ENCODE measurements at places on chromosomes 3 and 15.

DNA sequence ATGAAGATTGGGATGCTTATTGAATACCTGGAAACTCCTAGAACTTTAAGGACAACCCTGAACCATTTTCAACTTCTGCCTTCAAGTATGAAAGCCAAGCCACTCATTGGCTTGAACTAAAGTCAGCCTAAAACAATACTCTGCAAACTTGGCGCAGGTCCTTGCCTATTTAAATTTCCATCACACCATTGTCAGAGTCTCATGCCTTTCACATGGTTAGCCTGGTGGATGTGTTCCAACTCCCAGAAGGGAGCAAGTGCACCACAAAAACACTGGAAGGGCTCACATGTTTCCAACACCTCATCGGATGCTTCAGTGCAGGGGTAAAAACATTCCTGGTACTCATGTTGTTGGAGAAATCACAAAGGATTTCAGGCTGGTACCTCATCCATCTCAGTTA is 511.6 kb upstream of the MDFIC2 start:
- DNase-seq, result no peak

- no peak for DNase-seq
Observed at GRCh38 chr15:59678620-59679019, 10.5 kb downstream of the BNIP2 start.

- no peak for DNase-seq
Observed at GRCh38 chr3:161700998-161701397, 204.4 kb downstream of the OTOL1 start.

- DNase-seq, result no peak
Observed at GRCh38 chr3:12918231-12918630, 76.9 kb upstream of the RPL32 start.

DNA sequence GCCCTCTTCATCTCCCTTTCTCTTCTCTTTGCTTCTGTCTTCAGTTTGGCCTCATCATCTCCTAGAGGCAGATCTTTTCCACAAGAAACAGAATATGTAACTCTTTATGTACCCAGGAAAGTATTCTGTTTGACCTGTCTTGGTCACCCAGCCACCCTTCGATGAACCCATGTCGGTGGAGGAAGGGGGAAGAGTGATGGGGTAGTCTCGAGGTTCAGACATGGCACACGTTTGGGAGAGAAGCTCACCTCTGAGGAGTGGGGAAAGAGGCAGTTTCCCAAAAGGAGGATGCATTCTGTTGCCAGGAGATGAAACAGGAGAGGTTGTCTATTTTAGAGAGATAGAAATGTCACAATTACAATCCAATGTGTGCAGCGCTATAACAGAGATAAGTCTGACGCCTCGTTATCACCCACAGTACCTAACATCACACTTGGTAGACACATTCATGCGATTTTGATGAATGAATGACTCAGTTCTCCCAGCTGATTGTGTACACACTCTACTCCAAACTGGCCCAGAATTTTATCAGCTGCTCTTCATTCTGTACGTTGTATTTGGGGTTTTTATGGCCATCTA is 722 bp upstream of the CCDC50 start:
- no peak for DNase-seq

DNA sequence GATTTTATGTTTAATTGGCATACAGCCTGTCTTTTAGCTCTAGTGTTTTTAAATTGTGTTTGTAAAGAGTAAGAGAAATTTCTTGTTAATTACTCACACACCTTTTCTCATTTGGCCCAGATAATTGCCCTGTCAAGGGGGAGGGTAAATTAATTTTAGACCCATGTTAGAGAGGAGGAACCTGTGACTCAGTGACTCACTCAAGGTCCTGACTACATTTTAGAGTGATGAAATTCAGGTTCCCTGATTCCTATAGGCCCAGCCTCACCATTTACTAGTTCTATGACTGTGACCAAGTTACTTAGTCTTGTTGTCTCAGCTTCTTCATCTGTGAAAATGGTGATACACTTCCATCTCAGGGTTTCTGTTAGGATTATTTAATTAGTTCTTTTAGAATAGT is 125.2 kb upstream of the DPH6 start:
- no peak for DNase-seq

GRCh38 chr15:32908135-32908801 is 190.5 kb downstream of the GREM1 start:
- no peak for DNase-seq

DNA sequence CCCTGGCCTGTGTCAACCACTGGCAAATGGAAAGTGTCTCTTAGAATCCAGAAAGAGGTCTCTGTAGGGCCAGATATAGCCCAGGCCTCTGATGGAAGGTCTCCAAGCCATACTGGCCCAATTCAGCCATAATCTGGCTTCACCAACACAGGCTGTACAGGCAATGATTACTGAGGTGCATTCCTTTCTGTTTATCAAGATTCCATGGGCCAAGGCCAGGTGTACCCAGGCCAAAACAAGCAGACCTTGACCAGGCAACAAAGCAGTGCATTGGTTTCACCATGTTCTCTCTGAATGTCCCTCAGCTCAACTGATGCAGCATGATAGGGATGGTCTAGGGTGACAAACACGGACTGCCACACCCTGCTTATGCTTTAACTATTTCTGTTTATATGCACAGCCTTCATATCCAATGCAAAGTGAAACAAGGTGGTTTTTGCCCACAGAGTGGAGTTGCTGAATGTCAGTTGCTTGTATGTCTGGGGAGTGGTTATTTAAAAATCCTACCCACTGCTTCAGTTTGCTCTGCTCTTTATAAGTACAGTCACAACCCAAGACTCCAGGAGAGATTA is 25.2 kb downstream of the CCNL1 start:
- DNase-seq, result no peak

DNA sequence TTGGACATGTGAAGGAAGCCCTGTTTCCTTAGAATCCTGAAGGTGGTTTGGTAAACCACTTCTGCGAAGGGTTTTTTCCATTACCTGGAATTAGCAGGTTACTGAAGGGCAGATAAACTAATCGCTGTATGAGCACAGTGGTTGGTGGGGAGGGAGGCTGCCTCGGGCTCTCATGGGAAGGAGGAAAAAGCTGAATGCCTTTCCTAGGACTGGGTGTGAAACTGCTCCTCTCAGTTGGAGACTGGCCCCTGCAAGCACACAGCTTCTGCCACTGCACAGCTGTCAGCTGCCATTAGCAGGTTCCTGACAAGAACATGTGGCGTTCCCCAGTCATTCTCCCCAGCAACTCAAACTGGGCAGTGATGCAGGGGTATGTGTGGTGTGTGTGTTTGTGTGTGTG is 376.3 kb downstream of the GAP43 start:
- DNase-seq, result no peak

DNA sequence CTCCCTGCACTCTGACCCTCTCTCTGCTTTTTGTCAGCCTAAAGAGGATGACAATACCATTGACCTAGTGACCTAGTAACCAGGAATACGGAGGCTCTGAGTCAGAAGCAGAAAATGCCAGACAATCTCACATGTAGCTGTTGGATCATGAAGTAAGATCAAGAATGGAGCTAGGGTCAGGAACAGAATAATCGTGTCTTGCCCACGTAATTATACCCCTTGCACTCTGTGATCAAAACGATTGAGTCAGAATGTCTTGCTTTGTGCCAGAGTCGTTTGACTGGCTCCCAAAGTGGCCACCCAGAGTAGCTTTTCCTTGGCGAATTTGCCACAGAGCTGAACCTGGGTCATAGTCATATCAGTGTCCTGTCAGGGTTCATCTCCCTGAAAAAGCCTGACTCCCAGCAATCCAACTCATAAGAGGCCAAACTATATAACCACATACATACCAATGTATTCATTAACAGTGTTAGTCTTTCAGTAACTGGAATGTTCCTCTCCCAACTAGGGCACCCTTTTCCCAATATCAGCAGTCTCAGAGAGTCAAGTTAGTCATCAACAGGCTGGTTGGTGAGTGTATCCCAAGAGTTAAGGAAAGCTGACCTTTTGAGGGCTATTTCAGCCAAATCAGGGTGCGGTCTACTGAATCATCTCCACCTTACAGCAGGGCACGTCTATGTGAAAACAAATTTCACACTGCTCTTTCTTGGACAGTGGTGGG is 5.0 kb upstream of the CDV3 start:
- DNase-seq, result no peak

GRCh38 chr15:25801586-25802284 is 61.4 kb downstream of the ATP10A start:
- no peak for DNase-seq

GRCh38 chr15:60557191-60557618 is 78.3 kb upstream of the ICE2 start:
- no peak for DNase-seq

- DNase-seq, result peak; percentile 75
Observed at GRCh38 chr3:194205675-194206133, 69.8 kb downstream of the HES1 start.

DNA sequence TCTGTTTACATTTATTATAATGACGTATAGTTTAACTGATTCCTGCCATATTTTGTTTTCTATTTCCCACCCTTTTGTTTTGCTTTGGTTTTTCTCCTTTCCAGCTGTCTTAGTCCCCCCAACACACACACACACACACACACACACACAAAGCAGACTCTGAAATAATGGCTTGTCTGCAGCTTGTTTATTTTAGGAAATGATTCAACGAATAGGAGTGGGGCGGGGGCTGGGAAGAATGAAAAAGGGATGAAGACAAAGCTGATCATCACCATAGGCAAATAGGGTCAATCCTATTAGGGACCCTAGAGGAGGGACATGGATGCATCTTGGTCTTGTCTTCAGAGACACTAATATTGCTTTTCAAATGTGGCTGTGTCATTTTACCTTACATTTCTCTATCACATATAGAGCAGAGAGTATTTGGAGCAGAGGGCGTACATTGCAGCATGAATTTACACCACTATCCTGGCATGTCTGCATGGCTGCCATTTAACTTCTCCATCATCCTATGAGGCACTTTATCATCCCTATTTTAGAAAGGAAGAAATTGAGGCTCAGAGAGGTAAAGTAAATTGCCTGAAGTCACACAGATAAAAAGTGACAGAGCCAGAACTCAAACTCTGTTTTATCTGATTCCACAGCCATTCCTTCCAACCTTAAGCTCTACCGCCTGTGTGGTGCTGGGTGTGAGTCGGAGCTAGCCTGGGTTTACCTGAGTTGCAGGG is 147.2 kb upstream of the TPM1 start:
- DNase-seq, result no peak

- no peak for DNase-seq
Observed at GRCh38 chr15:90030376-90030775, 29.3 kb downstream of the ZNF710 start.

Data from Kasumi-1 (cell line).